Ovary (tissue), 10 donors: ENCODE measurements at places on chromosomes 1 and 21. TPM values are rescaled to one million over a fixed set of nuclear protein-coding genes. Genes with fewer than 3 reads are reported as not detected.
A peak's percentile ranks its signal among the peaks of the same experiment; 100 is the strongest.

DNA sequence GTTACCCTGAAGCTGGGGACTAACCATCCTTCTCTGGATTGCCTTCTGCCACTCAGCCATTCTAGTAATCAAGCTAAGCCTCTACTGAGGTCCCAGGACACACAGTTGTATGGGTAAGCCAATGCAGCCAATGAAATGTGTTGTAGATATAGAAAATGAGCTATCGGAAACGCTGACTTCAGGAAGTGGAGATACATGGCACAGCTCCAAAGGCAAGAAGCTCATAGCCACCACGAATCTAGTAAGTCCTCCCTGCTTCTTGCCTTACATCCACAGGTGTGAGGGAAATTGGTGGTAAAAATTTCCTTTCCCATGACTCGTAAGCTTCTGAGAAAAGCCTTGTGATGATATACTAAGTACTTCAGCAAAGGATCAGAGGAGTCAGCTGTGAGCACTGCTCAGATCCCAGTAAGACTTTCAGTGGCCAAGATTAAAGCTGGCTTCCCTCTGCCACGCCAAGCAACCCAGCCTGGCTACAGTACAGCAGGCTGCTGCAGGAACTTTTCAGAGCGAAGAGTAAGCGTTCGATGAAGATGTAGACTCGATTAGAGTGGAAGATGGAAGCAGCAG lies 117.7 kb downstream of the SIM2 start:
- H3K27ac ChIP-seq = no peak overlapping the region
- H3K36me3 ChIP-seq = no peaks in the 10 kb centered on the region
- no peak overlapping the region for H3K4me3 ChIP-seq
- no peaks in the 10 kb centered on the region for H3K27me3 ChIP-seq
- H3K4me1 ChIP-seq = no peaks in the 10 kb centered on the region

DNA sequence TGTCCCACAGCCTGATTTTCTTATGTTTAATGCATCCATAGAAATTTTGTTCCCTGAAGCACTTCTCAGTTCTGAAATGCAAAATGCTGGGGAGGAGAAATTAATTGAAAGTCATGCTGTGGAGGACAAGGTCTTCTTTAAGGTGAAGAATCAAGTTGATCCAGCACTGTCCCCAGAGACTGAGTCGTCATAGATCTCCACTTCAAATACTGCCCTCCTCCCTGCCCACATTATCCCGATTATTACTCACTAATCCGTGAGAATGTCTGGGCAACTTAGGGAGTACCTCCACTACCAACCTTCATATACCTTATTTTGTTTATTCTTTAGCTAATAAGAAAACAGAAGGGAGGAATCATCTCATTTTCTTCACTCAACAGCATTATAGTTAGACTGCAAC lies 70.0 kb upstream of the FMN2 start:
- no peak for DNase-seq
- H3K4me3 ChIP-seq = no peak overlapping the region
- H3K27ac ChIP-seq = no peak overlapping the region
- H3K27me3 ChIP-seq = no peaks in the 10 kb centered on the region
- no peaks in the 10 kb centered on the region for H3K4me1 ChIP-seq

DNA sequence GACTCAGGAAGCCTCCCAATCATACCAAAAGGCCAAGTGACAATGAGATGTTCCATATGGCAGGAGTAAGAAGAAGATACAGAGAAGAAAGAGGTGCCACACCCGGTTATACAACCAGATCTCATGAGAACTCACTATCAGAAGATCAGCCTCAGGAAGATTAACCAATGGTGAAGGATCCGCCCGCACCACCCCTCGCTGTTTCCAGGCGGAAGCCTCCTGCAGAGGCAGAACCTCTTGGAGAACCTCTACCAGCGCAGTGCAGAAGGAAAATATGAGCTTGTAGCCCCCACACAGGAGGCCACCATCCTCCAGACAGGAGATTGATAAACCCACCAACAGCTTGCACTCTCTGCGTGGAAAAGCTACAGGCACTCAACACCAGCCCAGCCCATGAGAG lies 245.1 kb downstream of the POTED start:
- H3K27ac ChIP-seq = no peak overlapping the region
- DNase-seq = no peak
- H3K4me3 ChIP-seq = no peak overlapping the region
- H3K4me1 ChIP-seq = no peaks in the 10 kb centered on the region
- H3K27me3 ChIP-seq = no peaks in the 10 kb centered on the region

- no peak overlapping the region for H3K27ac ChIP-seq
- H3K4me1 ChIP-seq = no peaks in the 10 kb centered on the region
- H3K27me3 ChIP-seq = no peaks in the 10 kb centered on the region
- no peak overlapping the region for H3K4me3 ChIP-seq
- H3K36me3 ChIP-seq = no peaks in the 10 kb centered on the region
Observed at GRCh38 chr21:15592271-15592860, 137.4 kb upstream of the USP25 start.

DNA sequence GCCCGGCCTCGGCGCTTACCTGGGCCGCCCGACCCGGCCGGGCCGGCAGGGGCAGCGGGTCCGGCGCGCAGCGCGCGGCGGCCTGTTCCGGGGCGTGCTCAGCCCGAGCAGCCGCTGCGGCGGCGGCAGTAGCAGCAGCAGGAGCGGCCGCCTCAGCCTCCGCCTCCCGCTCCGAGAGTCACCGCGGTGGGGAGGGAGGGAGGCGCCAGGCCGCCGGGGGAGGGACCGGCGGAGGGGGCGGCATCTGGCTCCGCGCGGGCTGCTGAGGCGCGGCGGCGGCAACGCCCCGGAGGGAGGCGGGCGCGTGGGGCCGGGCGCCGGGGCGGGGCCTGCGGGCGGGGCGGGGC lies at the start of gene CTNNBIP1:
TSS of gene CTNNBIP1 (minus strand) at position 194 of the 347 bp plus-strand sequence. CDS start 38,205 bp downstream, outside the sequence.
- no peaks in the 10 kb centered on the region for H3K27me3 ChIP-seq
- peak within 1 kb of the TSS; percentile 79 for H3K27ac ChIP-seq
- no peaks in the 10 kb centered on the region for H3K36me3 ChIP-seq

The SDF4 gene
- 32.5 TPM for polyA plus RNA-seq

The F3 gene
- polyA plus RNA-seq = 29.0 TPM
